ENCODE measurements at places on chromosomes 2 and 18. TPM values are rescaled to one million over a fixed set of nuclear protein-coding genes. Genes with fewer than 3 reads are reported as not detected.

HOXD9 gene
- total RNA-seq: 1.4 TPM

IMPACT gene
- 27.2 TPM for total RNA-seq

ATOH8 gene
- total RNA-seq: 7.2 TPM

SERPINB4 gene
- total RNA-seq: not detected

SKOR2 gene
- not detected for total RNA-seq

TWSG1 gene
- 76.6 TPM for total RNA-seq

CRYGD gene
- not detected for total RNA-seq

PJVK gene
- total RNA-seq: not detected

AFF3 gene
- 3.6 TPM for total RNA-seq

COL3A1 gene
- total RNA-seq: 33.6 TPM

SMC6 gene
- total RNA-seq: 28.5 TPM

MC2R gene
- total RNA-seq: not detected

HADHB gene
- 110 TPM for total RNA-seq

CHCHD5 gene
- total RNA-seq: 32.2 TPM

STEAP3 gene
- total RNA-seq: 27.3 TPM

ALKAL2 gene
- total RNA-seq: not detected

SCG2 gene
- 79.7 TPM for total RNA-seq

SLC30A3 gene
- total RNA-seq: not detected

STON1 gene
- 7.0 TPM for total RNA-seq

ABCB11 gene
- total RNA-seq: not detected

GALNT3 gene
- total RNA-seq: not detected

CYP27C1 gene
- 3.5 TPM for total RNA-seq

ACP1 gene
- total RNA-seq: 206 TPM

KCNF1 gene
- not detected for total RNA-seq

DOK6 gene
- not detected for total RNA-seq
